Thoracic aorta endothelial cell (primary cell): ENCODE measurements at places on chromosomes 13 and 19. TPM values are rescaled to one million over a fixed set of nuclear protein-coding genes. Genes with fewer than 3 reads are reported as not detected.

The CYP2S1 gene
- total RNA-seq, result 0.22 and 0.93 TPM in 2 replicates

The TMEM255B gene
- total RNA-seq, result 18.4 and 29.9 TPM in 2 replicates

The IL12RB1 gene
- total RNA-seq, result not detected in 2 replicates

The STOML3 gene
- not detected in 2 replicates for total RNA-seq

The KIR2DL3 gene
- not detected in 2 replicates for total RNA-seq
